NCI-H187 (cell line): ENCODE measurements at places on chromosomes 16 and 17.

DNA sequence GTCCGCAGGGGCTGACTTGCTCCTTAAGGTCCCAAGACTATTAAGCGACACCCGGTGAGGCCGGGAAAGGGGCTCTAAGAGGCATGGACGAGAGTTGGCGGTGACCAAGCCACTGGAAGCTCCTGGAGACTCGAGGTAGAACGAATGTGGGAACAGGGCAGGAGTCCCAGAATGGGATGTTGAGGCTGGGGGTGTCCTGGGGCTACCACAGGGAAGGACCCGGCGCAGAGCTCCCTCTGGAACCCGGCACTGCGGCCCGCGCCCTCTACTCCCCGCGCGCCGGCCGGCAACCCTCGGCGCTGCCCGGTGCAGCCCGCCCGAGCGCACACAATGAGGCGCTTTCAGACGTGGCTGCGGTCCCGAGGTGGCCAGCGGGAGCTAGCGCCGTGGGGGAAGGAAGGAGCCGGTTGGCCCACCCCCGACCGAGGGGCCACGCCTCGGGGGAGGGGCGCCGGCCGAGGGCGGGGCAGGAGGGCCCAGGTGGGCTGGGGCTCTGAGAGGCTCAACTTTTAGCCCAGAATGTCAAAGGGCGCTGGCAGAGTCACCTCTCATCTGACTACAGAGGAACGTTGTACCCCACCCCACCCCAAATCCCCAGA is at the start of gene CHST6:
CHST6 (minus strand) TSS at position 366 of the 599 bp plus-strand sequence. CDS start 15,613 bp downstream, outside the sequence.
- DNase-seq = no peak

- no peak for DNase-seq
Observed at GRCh38 chr17:9361188-9361955, 214.2 kb downstream of the STX8 start.

- DNase-seq = no peak
Observed at GRCh38 chr17:71527311-71527710, 593.5 kb upstream of the SOX9 start.

DNA sequence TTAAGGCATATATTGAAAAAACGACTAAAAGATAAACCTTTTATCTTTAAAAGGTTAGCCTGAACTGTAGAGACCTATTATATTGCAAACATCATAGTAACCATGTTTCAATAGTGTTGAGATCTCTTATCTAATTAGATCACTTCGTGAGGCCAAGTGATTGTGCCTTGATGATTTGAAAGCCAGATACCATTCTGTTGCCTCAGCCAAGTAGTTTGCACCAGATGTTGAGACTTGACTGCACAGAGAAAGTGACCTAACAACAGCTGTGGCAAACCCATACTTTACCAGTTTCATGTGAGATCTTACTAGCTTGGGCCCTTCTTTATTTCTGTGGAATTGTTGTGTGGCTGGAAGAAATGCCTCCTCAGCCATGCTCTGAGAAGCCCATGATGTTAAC is 717.3 kb downstream of the KCNJ2 start:
- no peak for DNase-seq

DNA sequence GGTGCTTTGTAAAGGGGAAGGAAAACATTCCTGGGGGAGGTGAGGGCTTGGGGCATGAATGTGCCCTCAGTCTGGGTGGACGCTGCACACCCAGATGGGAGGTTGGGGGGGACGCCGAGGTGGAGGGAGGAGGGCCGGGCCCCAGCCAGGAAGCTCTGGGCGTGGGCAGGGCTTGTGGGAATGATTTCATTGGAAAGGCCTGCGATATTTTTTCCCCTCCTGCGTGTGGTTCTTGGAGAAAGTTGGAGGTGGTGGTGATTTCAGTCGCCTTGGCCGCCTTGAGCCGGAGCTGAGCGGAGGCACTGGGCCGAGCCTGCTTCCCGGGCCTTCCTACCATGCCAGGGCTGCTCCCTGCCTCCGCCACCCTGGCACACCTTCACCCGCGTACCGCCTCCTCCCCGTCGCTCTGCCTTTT is 26.4 kb upstream of the CLEC18A start:
- no peak for DNase-seq

GRCh38 chr16:71407731-71408130 is 34.1 kb downstream of the TLE7 start:
- DNase-seq = no peak

DNA sequence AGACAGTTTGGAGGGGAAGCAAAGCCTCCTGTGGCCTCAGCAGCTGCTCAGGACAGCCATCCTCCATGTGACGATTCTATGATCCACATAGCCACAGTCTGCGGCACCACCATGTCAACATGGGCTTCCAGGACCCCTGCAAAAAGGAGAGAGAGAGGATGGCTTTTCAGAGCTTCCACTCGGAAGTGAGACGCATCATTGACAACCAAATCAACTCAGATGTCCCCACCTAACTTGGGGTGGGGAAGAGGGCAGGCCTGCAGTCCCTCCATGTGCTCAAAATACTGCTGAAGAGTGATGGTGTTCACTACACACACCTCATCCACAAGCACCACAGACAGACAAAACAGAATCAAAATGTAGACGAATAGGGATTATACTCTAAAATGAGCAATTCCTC is 5.9 kb upstream of the METTL16 start:
- DNase-seq = no peak

DNA sequence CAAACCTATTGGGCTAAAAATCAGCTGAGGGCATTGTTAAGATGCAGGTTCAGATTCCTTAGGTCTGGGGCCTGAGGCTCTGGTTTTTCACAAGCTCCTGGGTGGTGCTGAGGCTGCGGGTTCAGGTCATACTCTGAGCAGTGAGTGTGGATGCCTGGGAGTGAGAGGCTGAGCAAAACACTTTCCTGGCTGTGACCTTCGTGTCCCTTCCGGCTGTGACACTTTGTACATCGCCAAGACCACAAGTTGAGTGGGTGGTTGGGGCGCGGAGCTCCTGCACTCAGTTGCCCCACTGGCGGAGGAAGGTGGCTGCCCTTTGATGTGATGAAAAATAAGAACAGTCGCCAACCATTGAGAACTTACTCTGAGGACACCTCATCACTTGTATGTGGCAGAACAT is 24.8 kb downstream of the CCR7 start:
- DNase-seq = no peak

DNA sequence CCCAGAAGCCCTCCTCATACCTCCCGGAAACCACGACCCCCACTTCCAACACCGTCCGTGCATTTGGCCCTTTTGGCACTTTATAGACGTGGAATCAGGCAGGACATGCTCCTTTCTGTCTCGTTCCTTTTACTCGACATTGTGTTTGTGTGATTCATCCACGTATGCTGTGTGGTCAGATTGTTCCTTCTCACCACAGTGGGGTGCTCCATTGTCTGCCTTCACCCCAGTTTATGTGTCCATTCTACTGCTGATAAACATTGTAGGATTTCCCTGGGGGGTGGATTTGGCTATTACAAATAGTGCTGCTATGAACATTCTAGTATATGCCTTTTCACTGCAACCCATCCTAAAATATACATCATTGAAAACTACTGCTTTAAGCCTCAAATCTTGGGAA is 28.9 kb upstream of the RPH3AL start:
- DNase-seq = no peak

DNA sequence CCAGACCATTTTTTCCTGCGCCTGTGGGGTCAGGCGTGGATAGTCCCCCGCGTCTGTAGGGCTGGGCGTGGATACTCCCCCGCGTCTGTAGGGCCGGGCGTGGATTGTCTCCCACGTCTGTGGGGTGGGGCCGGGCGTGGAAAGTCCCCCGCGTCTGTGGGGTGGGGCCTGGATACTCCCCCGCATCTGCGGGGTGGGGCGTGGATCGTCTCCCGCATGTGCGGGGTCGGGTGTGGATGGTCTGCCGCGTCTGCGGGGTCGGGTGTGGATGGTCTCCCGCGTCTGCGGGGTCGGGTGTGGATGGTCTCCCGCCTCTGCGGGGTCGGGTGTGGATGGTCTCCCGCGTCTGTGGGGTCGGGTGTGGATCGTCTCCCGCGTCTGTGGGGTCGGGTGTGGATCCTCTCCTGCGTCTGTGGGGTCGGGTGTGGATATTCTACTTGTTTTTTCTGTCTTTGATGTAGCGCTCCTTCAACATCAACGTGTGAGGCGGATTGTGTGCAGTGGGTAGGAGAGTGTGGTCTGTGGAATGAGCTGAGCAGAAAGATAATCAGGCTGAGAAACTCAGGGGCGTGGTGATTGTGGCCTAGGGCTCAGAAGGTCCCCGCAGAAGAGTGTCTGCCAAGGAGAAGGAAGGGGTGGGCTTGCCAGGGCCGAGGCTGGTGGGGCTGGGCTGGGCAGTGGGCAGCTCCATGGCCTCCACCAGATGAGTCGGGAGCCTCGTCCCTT is 3.2 kb downstream of the GNPTG start:
- no peak for DNase-seq

GRCh38 chr17:3695723-3696411 is at the start of gene P2RX5:
Gene P2RX5, minus strand, starts transcription at chr17:3696155. Its CDS starts 150 bp downstream, at chr17:3696005.
- DNase-seq = no peak

DNA sequence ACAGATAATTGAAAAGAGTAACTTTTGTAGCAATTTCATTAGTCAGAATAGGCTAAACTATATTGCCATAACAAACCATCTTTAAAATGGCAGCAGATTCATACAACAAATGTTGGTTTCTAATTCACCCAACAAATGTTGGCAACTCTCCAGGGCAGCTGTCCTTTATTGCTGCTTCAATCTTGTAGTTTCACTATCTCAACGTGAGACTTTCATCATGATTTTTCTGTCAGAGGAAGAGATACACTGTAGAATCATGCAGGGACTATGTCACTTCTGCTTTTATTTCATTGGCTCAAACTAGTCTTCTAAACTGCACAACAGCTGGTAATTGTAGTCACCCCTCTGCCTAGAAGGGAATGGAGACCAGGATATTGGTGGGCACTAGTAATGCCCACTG is 174.2 kb downstream of the TANC2 start:
- no peak for DNase-seq

GRCh38 chr17:65039336-65039988 is 17.1 kb downstream of the GNA13 start:
- no peak for DNase-seq

DNA sequence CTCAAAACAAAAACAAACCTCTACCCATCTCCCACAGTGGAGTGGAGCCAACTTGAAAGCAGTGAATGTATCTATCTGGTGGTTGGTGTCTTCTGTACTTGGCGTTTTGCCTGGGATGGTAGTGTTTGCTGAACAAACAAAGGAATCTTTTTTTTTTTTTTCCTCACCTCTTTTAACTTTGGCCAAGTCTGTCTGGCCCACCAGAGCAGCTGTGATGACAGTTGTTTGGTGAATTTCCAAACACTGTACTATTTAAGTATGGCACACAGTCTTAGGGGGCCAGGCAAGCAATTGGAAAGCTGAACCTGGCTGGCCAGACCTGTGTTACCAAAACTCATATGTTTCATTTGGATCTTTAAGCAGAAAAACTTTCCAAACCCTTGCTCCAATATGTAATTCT is 101.8 kb upstream of the CDH13 start:
- no peak for DNase-seq

GRCh38 chr16:10847176-10847575 is 28.6 kb upstream of the TVP23A start:
- DNase-seq = no peak

DNA sequence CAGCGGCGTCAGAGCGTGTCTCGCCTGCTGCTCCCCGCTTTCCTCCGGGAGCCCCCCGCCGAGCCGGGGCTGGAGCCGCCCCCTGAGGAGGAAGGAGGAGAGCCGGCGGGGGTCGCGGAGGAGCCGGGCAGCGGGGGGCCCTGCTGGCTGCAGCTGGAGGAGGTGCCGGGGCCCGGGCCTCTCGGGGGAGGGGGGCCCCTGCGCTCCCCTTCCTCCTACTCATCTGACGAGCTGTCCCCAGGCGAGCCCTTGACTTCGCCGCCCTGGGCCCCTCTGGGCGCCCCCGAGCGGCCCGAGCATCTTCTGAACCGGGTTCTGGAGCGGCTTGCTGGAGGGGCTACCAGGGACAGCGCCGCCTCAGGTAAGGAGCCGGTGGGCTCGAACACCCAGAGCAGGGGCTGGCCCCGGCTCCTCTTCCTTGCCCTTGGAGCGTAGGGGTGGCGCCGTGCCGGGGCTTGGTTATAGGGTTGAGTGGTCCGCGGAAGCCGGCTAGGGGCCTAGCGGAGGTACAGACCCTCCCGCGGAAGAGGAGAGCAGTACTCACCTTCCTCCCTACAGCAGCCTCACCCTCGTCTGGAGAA is 841 bp downstream of the RAPGEFL1 start:
- no peak for DNase-seq

GRCh38 chr17:53353919-53354351 is 468.8 kb upstream of the KIF2B start:
- no peak for DNase-seq

- no peak for DNase-seq
Observed at GRCh38 chr16:88357317-88358022, 25.3 kb upstream of the ZNF469 start.

GRCh38 chr17:2814049-2814448 is 17.8 kb downstream of the RAP1GAP2 start:
- no peak for DNase-seq

DNA sequence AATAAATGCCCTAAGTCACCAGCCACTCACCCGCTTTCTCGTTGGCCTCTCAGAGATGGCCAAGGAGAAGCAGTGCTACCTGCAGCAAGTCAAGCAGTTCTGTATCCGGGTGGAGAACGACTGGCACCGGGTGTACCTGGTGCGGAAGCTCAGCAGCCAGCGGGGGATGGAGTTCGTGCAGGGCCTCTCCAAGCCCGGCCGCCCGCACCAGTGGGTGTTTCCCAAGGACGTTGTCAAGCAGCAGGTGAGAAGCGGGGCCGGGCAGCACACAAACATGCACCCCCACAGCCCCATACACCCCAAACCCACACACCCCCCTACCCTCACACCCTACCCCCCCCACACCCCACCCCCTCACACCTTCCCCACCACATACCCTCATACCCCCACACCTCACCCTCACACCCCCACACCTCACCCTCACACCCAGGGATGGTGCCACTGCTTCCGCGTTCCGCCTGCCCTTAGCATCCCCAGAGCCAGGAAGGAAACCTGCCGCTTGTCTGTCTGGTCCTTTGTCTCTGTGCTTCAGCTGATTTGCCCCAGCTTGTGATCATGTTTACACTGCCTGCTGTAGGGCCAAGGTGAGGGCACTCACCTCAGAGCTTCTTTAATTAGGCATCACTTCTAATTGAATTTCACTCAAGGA is 41.9 kb upstream of the ENDOV start:
- DNase-seq = no peak

GRCh38 chr17:1119924-1120323 is 59.9 kb downstream of the ABR start:
- DNase-seq = no peak

- DNase-seq = no peak
Observed at GRCh38 chr16:57169327-57169726, 16.5 kb downstream of the PSME3IP1 start.

- no peak for DNase-seq
Observed at GRCh38 chr17:31390748-31391495, 553 bp upstream of the RAB11FIP4 start.

- DNase-seq = no peak
Observed at GRCh38 chr17:60332574-60332973, 59.4 kb downstream of the USP32 start.

- no peak for DNase-seq
Observed at GRCh38 chr16:17313085-17313611, 157.6 kb downstream of the XYLT1 start.
